SK-N-DZ (cell line): ENCODE measurements at places on chromosomes 3 and 15.

DNA sequence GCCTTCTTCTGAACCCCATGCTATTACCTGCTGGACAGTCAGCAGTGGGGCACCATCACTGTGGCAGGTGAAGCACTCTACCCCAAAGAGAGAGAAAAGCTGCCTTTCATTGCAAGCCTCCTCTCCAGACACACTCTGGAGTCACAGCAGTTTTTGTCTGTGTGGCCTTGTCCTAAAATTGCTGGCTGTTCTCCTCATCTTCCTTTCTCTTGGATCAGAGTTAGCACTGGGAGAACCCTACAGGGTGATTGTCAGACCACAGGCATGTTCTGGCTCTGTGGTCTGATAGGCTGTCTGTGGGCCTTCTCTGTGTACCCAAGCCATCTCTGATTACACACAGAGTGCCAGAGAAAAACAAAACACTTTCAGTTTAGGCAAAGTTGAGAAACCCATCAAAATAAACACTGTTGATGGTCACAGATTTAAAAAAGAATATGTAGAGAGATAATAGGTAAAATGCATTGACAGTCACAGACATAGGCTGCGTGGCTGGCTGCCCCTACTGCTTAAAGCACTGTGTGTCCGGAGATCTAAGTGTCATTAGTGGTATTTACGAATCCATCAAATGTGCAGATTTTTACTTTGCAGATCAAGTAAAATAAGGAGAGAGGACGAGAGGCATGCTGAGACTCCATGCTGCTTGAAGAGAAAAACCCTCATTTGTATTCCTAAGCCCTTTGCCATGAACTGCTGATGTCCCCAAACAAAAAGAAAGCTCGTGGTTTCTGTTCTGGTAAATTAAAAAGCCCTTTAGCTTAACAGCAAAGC lies 689.9 kb downstream of the TUSC7 start:
- DNase-seq, result no peak

- DNase-seq, result peak; percentile 47
Observed at GRCh38 chr15:62390791-62391640, 225.9 kb upstream of the C2CD4B start.

DNA sequence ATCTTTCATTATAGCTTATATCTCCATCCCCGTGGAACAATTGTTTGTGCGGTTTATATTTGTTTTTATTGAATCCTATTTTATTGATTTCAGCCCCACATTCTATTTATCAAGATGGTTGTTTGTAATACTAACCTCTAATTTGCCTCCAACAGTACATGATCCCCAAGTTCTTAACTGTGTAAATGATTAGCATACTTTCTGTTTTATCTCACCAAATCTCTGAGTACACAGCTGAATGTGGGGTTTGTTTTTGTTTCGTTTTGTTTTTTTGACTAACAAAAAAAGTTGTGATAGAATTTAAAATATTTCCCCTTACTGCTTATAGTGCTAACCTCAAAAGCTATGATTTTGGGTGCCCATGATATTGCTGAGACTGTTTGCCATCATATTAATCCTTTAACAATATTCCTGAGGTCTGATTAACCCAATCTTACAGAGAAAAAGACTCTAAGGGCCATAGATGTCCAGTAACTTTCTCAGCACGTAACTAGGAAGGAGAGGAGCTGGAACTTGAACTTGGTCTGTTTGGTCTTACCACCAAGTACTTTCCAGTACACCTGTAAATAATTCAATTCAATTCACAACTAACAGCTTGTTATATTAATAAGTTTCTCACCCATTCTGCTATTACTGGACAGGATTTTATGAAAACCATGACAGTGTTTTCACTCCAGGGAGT lies 789.8 kb downstream of the TUSC7 start:
- DNase-seq, result no peak

DNA sequence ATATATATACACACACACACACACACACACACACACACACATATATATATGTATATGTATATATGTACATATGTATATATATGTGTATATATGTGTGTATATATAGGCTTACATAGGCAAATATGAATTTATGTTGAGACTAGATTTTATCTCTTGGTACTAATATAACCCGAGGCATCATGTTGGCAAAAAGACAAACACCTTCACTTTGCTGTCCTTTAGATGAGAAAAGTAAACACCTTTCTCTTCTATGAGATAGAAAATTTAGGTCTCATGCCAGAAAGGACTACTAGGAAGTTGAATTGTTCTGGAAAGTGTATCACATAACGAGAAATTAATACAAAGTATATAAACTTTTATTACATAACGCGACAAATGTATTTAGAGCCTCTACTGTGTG lies 19.6 kb upstream of the LEO1 start:
- no peak for DNase-seq

DNA sequence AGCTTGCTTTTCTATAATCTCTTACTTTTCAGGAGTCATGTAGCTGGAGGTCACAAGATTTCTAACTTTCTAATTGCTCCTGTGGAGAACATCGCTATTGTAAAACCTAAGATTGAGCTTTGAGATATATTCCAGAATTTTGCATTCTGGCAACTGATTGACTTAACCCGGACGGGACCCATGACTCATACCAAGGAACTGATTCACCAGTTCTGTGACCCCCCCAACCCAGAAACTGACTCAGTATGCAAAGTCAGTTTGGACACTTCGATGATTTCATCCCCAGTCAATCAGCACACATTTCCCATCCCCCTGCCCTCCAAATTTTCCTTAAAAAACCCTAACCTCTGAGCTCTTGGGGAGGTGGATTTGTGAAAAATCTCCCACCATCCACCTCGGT lies 396.5 kb upstream of the GBE1 start:
- DNase-seq, result no peak

GRCh38 chr3:135271177-135272025 lies 476.3 kb downstream of the EPHB1 start:
- no peak for DNase-seq

DNA sequence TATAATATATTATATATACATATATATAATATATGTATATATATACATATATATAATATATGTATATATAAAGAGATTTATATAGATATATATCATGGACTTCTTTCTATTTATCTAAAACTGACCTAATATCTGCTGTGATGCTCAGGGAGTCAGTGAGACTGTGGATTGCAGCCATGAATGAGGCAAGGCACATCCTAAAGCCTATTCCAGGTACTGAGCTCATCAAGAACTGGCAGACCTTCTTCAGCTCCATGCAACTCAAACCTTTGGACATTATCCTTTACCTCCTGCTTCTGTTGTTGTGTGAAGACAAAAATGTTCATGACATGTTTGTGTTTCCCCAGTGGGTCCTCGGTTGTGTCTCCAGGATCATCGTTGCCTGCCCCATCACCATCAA lies 7.7 kb upstream of the LPP start:
- no peak for DNase-seq

DNA sequence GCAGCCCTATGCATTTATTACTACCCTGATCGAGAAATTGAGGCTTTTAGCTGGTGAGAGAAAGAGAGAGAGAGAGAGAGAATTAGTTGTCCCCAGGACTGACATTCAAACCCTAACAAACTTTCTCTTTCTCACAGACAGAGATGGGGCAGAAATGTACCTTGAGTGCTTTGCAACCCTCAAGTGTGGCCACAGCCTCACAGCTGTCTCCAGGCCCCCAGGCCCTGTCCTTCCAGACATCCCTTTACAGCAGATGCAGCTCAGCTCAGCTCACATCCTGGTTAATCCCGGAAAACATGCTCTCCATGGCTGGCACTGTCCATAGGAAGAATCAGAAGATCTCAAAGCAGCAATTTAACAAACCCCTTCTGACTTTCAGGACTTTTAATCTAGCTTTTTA lies 67.6 kb downstream of the DCLK3 start:
- DNase-seq, result peak; percentile 27

DNA sequence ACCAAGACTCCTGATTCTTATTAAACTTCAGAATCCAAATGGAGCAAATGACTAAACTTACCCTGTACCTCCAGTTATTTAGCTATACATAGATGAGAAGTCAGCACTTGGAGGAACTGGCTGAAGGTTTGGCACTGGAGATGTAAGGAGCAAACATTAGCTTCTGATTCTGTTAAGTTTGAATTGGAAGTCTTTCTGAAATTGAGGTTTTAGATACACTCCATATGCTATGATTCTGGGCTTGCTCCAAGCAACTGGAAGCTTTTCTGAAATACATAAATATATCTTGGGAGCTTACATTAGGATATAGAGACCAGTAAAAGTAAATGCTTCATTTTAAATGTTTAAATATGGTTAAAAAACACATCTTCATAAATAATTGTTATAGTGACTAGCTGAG lies 333.7 kb downstream of the EPHA3 start:
- DNase-seq, result no peak

DNA sequence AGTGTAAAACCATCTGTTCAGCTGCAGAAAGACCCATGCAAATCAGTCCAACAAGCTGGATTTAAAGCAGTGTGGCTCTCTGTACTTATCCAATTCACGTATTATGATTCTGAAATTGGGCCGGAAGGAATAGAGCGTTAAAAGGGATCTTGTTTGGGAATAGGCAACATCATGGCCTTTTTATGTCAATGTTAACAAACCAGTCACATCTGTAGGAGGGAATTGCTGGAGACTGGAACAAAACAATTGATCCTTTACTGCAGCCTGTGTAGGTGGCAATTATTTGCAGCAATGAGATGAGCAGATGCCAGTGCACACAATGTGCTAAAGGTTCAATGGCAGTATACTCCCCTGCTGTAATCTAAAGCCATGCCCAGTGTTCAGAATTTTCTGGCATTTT lies 887.4 kb upstream of the ROBO1 start:
- DNase-seq, result no peak

- no peak for DNase-seq
Observed at GRCh38 chr3:76756577-76756976, 283.3 kb upstream of the ROBO2 start.

DNA sequence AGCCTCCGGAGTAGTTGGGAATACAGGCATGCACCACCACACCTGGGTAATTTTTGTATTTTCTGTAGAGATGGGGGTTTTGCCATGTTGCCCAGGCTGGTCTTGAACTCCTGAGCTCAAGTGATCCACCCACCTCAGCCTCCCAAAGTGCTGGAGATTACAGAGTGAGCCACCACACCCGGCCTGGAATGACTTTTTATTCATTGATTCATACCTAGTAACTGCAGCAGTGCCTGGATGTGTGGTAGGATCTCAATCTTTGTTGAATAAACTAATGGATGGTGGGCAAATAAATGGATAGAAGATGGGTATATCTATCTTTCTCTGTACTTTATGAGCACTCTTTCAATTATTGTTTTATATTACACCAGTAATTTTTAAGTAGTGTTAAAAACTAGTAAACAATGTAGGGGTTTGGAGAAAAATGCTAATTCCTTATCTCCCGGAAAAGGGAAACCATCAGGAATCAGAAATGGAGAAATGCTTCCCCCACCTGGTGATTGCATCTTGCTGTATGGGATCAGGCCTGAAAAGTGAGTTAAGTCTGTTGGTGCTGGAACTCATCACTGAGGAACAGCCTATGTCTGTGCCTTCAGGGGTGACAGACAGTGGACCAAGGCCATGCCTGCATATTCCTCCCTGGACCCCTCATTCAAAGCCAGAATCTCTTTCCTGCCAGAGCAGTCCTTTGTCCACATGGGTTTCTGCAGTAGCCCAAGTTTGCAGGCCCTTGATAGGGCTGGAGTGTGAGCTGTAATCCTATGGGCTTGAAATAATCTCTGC lies 161.0 kb upstream of the CTDSPL start:
- peak; percentile 21 for DNase-seq

- no peak for DNase-seq
Observed at GRCh38 chr3:15384510-15385237, 42.7 kb downstream of the METTL6 start.

- no peak for DNase-seq
Observed at GRCh38 chr15:36863570-36863969, 236.8 kb downstream of the MEIS2 start.

GRCh38 chr15:48644467-48644826 lies 1.1 kb downstream of the FBN1 start:
- peak; percentile 35 for DNase-seq

DNA sequence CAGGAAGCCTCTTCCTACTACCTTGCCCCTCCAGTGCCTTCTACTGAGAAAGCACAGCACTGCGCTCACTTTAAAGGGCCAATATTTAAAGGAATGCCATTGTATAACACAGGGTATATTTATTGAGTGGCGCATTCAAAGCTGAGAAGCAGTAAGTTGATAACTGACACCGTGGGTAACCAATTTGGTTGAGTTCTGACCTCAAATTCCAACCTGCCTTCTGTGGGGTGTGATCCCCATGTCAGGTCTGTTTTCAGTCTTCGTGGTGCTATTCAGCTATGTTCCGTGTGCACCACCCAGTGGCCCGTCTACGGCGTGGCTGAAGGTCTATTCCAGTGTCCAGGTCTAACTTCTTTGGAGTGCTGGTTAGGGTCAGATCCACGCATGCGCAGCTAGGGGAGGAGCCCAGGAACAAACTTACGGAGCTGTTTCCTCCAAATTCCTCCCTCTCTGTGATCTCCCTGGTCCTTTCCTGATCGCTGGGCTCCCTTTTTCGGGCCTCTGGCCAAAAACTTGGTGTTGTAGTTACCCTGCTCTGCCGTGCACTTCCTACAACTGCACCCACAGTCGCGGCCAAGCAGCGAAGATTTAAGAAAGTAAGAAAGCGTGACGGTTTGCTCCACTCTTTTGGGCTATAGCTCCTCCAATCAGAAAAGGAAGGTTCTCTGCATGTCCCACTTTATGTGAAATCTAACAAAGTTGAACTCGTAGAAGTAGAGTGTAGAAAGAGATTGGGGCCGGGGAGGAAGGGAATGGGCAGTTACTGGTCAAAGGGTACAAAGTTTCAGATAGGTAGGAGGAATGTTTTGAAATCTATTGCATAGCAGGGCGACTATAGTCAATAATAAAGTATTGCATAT lies 7.7 kb downstream of the LRRC2 start:
- DNase-seq, result peak; percentile 57

- no peak for DNase-seq
Observed at GRCh38 chr15:66065325-66065724, 188.2 kb downstream of the MEGF11 start.

DNA sequence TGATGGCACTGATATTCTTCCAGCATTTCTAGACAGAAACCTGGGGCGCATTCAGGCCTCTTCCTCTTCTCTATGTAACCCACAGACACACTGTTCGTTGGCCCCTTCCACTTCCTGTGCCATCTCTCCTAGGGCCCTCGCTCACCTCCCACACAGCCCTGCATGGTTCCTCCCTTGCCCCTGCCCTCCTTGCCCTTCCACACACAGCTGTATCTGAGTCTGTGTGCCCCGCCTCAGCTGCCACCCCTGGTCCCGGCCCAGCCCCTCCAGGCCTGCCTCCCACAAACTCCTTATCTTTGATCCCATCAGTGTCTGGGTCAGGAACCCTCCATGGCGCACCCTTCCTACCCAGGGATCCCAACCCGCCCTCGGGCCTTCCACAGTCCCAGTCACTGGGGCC lies 37.9 kb downstream of the RAB6B start:
- DNase-seq, result no peak

DNA sequence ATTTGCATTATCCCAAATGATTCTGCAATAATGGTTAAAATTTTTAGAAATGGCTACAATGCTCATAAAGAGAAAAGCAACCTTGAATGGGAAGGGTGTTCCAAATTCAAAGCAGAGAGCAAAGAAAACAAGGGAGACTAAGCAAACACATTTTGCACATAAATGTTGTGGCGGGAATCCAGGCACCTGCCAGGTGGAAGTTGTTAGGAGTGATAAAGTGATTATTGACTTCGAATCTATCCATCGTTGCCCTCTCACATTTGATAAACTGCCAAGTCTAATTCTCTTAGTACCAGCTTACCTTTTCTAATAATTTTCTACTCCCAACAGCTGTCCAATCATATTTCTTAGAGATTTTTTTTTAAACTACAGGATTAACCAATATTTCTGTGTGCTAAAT lies 244.5 kb downstream of the CACNA2D3 start:
- no peak for DNase-seq
